ENCODE measurements at places on chromosomes 11 and 22.

- no peak for DNase-seq
Measured at GRCh38 chr11:120871194-120871593, 152.7 kb upstream of the TBCEL start.

DNA sequence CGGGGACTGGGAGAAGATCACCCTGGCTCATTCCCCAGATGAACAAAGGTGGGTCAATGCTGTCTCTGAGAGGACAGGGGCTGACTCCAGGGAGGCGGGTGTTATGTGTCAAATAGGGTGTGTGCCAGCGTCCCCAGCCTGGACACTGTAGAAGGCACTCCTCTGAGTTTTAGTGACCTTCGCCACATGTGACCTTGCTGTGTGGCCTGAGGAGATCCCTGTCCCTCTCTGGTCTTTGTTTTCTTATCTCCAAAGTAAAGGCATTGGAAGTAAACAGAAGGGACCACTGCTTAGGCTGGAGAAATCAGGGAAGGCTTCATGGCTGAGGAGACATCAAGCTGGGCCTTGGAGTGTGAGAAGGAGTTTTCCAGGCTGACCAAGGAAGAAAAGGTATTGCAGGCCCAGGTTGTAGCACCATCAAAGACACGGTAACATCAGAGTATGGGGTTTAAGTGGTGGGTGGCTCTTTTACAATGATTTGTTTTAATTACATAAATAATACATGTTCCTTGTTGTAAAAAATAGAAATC, 74.4 kb downstream of the TP53I11 start:
- DNase-seq, result no peak

GRCh38 chr22:28024422-28024888, 105.4 kb upstream of the PITPNB start:
- DNase-seq, result no peak

DNA sequence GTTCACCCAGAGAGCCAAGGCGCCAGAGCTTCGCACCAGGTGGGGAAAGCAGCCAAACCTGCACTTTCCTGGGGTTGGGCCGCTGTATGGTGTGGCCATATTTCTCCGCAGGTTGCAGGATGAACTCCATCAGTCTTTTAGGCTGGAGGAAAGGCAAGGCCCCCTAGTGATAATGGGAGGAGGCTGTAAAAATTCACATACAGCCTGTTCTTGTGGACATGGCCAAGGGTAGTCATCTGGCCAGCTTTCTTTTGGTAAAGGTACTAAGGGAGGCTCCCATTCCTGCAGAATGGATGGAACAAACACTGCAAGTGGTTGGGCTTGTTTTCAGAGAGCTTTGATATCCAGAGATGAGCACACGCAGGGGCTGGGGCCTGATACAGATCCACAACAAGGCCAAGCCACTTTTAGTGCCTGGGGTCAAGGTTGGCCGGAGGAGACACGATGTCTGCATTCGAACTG, 29.6 kb downstream of the C22orf31 start:
- DNase-seq, result no peak

DNA sequence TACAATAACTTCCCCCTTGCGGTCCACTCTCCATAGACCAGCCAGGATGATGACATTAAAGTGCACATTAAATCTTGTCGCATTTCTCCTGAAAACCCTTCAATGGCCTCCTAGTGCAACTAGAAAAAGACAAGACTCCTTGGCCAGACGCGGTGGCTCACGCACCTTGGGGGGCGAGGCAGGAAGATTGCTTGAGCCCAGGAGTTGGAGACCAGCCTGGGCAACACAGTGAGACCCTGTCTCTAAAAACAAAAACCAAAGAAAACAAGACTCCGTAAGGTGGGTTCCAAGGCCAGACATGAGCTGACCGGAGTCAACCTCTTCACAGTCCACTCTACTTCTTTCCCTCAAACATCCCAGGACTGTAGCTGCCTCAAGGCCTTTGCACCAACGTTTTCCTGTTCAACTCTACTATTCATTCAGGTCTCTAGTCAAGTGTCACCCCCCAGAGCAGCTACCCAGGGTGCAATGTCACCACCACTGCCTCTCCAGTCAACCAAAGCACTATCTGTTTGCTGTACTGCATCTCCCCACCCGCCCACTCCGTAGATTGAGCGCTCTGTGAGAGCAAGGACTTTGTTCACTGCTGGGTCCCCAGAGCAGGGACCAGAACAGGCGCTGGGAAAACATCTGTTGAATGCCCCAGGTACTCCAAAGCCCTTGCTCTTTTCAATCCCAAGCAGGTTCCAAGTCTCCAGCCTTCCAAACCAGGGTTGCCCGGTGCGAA, 739 bp downstream of the ZMAT5 start:
- DNase-seq, result no peak

- DNase-seq, result no peak
Measured at GRCh38 chr22:32255726-32256125, 579 bp upstream of the SLC5A4 start.

- no peak for DNase-seq
Measured at GRCh38 chr11:45974806-45975205, 52.4 kb downstream of the LARGE2 start.

DNA sequence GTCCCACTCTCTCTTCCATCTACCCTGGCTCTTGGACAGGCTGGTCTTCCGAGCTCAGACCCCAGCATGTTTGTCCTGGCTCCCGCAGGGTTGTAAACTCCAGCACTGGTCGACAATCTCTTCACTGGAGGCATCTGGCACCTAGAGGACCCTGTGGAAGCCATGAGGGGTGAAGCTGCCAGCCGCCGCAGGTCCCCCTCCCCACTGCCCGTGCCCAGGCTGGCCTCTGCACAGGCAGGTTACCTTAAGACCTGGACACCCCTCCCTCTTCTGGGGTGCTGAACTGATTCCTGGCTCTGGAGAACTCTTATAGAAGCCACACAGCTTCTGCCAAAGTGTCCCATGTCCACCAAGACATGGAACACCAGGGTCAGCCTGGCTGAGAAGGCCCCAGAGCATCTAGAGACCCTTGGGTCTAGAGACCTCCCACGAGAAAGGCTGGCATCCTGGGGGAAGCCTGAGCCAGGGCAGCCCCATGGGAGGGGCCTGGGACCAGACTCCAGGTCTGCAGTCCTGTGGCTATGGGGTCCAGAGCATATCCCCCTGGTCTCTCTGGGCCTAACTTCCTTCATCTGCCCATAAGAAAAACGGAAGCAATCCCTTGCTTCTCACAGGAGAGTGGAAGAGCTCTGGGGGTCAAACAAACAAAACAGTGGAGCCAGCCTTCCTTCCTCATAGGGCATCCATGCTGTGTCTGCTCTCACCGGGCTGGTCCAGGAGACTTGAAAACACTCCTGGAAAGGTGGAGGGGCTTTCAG, 30.6 kb downstream of the LMO1 start:
- no peak for DNase-seq

DNA sequence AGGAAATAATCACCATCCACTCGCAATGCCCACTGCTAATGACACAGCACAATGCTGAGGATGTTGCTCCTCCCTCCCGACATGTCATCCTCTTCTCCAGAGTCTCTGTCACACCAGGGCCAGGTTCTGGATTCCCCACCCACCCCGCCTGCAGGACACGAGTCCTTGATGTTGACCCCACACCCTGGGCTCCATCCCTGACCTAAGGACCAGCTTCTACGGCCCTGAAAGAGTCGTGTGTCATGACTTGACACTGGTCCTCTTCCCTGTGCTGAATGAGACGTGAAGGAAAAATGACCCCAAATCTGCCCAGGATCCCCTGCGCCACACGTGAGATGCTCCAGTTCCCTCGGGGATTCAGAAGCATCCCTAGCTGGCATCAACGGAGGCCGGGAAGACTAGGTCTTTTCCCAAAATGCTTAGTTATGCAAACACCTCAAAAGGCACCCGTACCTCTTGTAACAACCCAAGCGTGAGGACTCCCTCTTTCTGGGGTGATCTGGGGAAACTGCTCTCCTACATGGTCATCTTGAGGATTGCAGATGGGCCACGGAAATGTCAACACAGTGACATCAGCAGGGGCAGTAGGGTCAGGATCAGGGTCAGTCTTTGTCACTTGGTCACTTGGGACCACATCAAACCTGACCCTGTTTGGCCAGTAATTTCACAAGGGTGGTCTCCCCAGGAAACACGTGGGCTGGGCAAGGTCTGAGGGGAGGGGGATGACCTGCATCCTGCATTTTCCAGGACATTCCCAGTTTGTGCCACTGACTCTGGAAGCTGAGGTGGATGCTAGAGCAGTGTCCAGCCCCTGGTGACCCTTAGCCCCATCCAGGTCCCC, 42.0 kb downstream of the IGLL5 start:
- no peak for DNase-seq

- peak; percentile 18 for DNase-seq
Measured at GRCh38 chr22:41286639-41287091, 678 bp upstream of the RANGAP1 start.

GRCh38 chr11:114242032-114242431, 54.2 kb upstream of the NNMT start:
- DNase-seq, result no peak

- no peak for DNase-seq
Measured at GRCh38 chr11:32426192-32426591, 9.1 kb downstream of the WT1 start.

- no peak for DNase-seq
Measured at GRCh38 chr22:19350947-19351346, 59.4 kb upstream of the CLTCL1 start.

DNA sequence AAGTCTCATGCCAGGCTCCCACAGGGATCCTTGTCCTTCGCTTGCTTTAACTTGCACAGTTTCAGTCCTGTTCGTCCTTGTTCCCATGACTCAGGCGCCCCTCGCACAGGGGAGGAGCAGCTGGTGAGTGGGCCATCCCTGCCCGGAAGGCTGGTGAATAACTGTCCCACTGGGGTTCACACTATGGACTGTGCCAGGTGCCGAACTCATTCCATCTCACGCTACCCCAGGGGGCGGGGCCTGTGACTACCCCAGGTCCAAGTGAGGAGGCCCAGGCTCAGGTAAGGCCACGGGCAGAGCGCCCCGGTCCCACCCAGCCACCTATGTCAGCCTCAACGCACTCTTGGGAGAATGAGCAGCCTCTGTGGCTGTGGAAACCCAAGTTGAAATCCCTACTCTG, 7.2 kb upstream of the CARD10 start:
- no peak for DNase-seq

DNA sequence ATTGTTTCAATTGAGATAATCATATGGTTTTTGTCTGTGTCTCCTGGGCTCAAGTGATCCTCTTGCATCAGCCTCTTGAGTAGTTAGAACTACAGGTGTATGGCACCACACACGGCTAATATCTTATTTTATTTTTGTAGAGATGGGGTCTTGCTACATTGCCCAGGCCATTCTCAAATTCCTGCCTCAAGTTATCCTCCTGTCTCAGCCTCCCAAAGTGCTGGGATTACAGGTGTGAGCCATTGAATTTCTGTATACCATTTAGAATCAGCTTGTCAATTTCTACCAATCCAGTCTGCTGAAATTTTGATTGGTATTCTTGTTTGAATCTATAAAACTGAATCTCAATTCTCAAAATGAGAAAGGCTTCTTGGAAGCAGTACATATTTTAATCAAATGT, 10.4 kb upstream of the KAT5 start:
- no peak for DNase-seq

DNA sequence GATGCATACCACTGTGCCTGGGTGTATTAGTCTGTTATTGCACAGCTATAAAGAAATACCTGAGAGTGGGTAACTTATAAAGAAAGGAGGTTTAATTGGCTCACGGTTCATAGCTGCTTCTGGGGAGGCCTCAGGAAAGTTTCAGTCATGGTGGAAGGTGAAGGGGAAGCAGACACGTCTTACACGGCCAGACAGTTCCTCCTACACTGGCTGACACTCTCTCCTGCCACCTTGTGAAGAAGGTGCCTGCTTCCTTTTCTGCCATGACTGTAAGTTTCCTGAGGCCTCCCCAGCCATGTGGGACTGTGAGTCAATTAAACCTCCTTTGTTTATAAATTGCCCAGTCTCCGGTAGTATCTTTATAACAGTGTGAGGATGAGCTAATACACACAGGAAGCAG, 33.6 kb upstream of the CD81 start:
- no peak for DNase-seq

- DNase-seq, result no peak
Measured at GRCh38 chr22:49448526-49448925, 379.1 kb downstream of the BRD1 start.

- DNase-seq, result no peak
Measured at GRCh38 chr22:40182231-40182835, 4.6 kb downstream of the TNRC6B start.

- DNase-seq, result no peak
Measured at GRCh38 chr11:102332611-102332994, 14.4 kb upstream of the BIRC2 start.

DNA sequence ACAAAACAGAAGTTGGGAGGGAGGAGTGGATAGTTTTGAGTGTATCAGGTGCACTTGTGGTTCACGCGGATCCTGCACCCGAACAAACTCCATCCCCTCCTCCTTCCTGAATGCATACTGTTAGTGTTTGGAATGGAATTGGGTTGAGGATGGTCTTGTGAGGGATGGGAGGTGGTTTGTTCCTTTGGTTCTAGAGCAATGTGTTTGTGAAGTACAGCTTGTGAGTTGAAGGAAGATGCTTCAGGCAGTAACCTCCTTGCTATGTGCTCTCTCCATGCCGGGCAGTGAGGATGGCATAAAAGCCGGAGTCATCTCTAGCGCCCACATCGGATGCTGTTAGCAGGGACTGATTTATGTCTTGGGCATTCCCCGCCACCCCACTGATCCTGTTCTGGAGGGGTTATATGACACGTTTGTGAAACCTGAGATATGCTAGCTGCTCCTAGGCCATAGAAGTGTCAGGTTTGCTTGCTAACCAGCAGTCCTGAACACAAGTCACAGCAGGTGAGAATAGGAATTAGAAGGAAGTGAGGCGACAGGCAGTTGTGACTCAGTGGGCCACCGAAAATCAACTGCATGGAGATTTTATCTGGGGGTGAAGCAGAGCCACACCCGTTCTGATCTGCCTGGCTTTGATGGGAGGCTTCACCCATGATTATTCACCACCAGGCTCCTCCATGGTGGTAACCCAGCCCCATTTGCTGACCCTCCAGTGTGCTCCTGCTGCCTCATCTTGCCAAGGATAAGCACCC, 2.2 kb downstream of the BCR start:
- DNase-seq, result peak; percentile 28

GRCh38 chr11:10762185-10762584, 11.1 kb downstream of the CTR9 start:
- no peak for DNase-seq

DNA sequence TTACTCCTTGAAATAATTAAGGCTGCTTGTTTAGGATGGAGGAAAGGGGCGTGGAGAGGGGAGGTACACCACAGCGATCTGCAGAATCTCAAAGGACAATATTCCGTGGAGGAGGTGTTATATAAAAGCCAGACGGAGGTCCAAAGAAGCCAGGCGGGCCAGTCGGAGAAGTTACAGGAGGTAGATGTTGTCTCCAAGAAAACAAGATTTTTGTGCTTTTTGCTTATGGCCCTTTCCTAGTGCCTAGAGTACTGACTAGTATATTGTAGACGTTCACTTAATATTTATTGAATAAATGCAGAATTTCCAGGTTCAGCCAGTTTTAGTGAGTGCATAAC, 761 bp downstream of the ZDHHC13 start:
- DNase-seq, result no peak

- no peak for DNase-seq
Measured at GRCh38 chr11:62647609-62648005, 1.2 kb upstream of the GANAB start.

DNA sequence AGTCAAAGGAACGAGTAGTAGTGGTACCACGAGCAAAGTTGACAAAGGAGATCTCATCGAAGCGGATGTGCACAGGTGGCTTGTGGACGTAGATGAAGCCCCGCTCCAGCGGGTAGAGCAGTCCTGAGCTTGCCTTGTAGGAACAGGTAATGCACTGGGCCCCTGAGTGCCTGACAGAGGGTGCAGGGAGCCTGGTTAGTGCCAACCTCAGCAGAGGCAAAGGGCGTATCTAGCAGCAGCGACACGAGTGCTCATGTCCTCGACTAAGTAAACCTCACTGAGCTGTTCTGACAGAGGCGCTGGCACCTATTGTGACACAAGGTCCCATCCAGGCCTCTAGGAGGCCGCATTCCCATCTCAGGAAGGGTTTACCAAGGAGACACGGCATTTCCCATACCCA, 4.0 kb downstream of the SSRP1 start:
- DNase-seq, result no peak

Data from COR-L47 (cell line).